ENCODE measurements at places on chromosomes 7 and 10.

- DNase-seq = peak; percentile 62
Measured at GRCh38 chr10:126062131-126063032, 166.0 kb downstream of the FANK1 start.

- no peak for DNase-seq
Measured at GRCh38 chr10:91200314-91201212, 19.9 kb upstream of the PCGF5 start.

DNA sequence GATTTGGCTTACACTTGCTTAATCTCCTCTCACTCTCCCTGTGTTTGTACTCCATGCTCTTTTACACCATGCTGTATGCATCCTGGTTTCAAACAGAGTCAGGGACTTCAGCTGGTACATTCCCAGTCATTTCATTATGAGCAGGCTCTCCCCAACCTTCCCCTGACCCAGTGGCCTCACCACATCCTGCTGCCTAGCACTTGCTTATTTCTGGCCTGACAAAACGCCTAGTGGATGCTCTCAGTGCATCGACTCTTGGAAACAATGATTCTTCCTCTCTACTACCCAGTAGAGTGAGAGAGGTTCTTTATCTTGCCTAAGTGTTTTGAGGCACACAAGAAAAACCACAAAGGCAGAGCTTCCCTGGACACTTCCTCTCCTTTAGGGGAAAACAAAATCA is 63.4 kb downstream of the CAV1 start:
- DNase-seq = no peak

DNA sequence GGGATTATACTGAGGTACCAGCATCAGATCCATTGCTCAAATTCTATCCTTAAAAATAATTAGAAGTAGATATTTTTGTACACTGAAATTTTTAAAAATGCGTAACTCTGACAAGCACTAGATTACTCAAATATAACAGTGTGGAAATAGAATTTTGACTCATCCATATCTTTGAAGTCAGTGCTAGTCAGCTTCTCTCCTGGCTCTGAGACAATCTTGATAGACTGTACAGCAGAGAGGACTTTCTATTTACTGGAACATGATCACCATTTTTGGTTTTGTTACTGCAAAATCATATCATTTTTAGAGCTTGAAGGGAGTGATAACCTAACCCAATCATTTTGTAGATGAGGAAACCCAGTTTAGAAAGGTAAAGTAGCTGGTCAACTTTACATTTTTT is 195.0 kb downstream of the MTERF1 start:
- no peak for DNase-seq

GRCh38 chr7:115226410-115226809 is 304.5 kb downstream of the MDFIC start:
- no peak for DNase-seq

DNA sequence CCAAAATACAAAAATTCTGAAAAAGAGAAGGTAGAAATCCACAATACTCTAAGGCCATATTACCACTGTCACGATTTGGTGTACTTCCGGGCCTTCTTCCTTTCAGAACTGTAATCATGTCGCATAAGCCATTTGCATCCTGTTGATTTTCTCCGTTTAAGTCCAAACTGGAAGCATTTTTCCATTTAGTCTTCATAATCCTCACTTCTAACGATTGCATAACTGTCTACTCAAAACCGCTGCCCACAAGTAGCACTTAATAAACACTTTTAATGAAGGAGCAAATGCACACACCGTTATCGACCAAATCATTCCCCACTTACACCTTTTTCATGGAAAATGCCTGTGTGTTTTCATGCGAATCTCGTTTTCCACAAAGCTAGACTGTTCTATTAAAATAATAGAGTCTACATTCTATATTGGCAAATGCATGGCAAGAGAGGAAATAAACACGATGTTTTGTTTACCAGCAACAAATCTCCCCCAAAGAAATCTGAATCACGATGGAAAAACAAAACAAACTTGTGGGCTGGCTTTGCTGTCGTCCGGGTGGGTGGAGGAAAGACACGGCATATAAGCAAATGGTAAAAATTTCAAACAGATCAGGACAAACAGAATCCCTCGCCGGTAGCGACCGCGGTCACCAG is 1.0 kb downstream of the ATE1 start:
- DNase-seq = no peak

GRCh38 chr7:54556121-54556520 is 13.9 kb downstream of the VSTM2A start:
- no peak for DNase-seq

GRCh38 chr7:38524786-38525185 is 106.4 kb downstream of the AMPH start:
- no peak for DNase-seq

DNA sequence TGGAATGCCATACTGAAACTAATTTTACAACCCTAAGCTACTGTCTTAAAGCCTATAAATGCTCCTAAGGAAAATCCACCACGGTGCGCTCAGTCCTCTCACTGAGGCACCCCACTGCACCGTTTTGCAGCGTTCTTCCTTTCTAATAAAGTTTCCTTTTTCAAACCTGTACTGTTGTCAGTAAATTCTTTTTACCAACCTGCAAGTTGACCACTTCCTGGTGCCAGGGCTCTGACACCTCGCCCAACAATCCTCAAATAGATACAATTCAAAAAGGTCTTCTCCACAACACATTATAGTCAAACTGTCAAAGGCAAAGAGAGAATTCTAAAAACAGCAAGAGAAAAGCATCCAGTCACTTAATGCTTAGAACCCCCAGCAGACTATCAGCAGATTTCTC is 42.8 kb downstream of the HERPUD2 start:
- no peak for DNase-seq

DNA sequence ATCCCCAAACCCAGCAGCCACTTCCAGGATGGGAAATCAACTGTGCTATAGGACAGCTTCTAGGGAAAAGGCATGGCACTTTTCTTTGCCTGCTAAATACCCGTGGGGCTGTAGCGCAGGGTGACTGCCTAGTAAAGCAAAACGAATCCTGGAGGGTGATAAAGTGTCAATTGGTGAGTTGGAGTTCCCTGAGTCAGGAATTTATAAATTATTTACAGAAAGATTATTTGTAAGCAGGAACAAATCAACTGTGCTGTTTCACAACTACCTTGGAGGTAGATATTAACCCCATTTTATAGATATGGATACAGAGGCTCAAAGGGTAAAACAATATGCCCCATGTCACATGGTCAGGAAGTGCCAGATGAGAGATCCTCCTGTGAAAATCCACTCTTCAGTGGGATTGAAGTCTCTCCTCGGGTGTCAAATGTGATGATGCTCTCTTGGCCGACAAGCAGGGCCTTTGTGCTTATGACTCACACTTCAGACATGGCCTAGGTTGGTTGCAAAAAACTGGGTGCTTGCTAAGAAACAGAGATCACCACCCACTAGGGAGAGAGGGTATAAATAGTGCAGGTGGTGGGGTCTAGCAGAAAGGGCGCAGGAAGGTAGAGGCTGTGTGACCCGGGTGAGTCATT is 383.2 kb upstream of the ZMIZ1 start:
- no peak for DNase-seq

- DNase-seq = no peak
Measured at GRCh38 chr10:100245484-100246220, 16.3 kb upstream of the CHUK start.

- DNase-seq = no peak
Measured at GRCh38 chr7:45065031-45065995, 23.5 kb downstream of the NACAD start.

GRCh38 chr7:92778972-92779371 is 57.4 kb downstream of the CDK6 start:
- DNase-seq = no peak

GRCh38 chr10:110540031-110540430 is 27.5 kb upstream of the SMC3 start:
- no peak for DNase-seq

- no peak for DNase-seq
Measured at GRCh38 chr10:67550046-67550445, 145.9 kb downstream of the CTNNA3 start.

DNA sequence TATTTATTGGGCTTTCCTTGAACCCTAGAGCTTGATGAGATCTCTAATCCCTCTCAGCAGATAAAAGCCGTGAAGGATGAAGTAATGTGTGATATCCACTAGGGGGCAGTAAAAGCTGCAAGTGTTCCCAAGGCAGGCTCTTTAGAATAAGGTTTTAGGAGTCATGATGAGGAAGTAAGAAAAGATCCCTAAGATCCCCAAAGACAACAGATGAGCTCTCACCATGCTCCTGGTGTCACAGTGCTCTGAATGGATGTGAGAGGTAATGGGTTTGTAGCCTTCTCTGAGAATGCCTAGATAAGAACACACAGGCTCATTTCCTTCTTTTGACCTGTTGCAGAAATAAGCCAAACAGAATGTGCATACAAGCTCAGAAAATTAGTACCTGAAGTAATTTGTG is 70.4 kb upstream of the ITPRID1 start:
- DNase-seq = no peak

GRCh38 chr10:66809402-66809801 is 116.4 kb upstream of the LRRTM3 start:
- DNase-seq = no peak

- DNase-seq = no peak
Measured at GRCh38 chr10:103854686-103855391, 537 bp downstream of the SH3PXD2A start.

- no peak for DNase-seq
Measured at GRCh38 chr10:110141185-110141584, 66.2 kb upstream of the MXI1 start.

DNA sequence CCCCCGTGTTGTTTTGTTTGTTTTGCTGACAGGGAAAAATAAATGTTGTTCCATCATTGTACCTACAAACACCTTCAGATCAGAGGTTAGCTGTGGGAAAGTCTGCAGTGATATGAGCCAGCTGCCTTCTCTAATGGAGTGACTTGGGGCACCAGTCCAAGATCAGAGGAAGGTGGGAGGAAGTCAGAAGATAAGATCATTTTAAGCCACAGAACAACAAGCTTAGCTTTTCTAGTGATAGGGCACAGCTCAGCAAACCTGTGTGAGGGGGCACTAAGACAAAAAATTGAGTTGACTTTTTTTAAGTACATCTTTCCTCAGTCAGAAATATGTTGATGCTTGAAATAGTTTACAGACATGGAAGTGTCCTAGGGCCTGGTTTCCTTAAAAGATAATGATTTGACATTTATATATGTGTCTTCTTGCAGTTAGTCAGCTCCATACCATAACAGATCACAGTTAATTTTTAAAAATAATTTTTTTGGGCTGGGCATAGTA is 240.3 kb upstream of the KAT6B start:
- no peak for DNase-seq

DNA sequence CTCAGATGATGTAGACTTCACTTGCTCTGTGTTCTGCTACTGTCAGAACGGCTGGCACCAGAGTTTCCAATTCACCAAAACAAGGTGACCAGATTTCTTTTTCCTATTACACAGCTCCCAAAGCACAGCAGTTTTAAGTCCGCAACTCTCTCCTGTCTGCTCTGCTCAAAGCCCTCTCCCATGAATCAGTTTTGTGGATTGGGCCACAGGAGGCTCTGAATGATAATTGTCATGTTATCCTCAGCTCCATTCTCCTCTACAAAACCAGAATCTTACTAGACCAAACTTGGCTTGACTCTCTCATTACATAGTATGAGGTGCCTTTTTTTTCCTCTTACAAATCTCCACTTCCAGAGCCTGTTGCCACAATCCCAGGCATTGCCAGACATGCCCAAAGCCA is 223.5 kb downstream of the SNX13 start:
- no peak for DNase-seq

DNA sequence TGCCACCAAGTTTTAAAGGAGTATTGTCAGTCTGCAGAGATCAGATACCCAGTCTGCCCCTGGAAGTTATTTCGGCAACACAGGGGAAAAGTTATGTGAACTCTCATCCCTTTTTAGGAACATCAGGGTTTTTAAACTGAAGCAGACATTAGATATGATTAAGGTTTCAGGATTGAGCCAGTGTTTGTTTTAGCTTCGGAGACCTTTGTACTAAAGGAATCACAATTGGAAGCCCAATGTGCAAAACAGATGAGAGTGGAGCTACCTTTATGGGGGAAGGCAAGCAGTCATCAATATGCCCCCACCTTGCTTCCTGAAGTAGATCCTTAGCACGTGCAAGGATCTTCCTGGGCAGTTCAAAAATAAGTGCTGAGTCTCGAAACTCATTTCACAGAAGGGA is 39.5 kb downstream of the ETV1 start:
- no peak for DNase-seq

- DNase-seq = no peak
Measured at GRCh38 chr10:42932735-42933447, 144.0 kb upstream of the RET start.

DNA sequence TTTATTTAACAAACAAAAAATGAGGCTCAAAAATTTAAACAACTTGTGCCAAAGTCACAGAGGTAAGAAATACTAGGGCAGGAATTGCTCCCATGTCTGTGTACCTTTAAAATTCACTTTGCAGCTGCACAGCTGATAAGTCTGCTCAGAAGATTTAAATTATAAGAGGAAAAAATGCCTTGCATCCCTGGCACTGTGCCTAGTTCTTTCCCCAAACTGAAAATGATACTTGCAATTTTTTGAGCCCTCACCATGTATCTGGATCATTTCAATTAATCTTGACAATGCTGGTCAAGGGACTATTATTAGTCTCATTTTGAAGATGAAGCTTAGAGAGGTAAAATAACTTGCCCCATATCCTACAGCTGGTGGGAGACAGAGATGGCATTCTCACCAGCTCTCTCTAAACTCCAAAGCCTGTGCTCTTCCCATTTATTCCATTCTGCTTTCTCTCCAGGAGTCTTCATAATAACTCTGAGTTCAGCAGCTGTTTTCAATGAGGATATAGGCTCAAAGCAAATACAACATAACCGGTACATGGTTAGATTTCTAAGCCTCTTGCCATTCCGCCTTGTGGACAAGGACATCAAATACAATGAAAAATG is 350.5 kb upstream of the LRRTM3 start:
- no peak for DNase-seq

GRCh38 chr10:4196771-4197390 is 411.9 kb upstream of the KLF6 start:
- no peak for DNase-seq

GRCh38 chr10:95542761-95543160 is 18.4 kb downstream of the SORBS1 start:
- no peak for DNase-seq

GRCh38 chr10:88154596-88155250 is 291.3 kb downstream of the PTEN start:
- no peak for DNase-seq

DNA sequence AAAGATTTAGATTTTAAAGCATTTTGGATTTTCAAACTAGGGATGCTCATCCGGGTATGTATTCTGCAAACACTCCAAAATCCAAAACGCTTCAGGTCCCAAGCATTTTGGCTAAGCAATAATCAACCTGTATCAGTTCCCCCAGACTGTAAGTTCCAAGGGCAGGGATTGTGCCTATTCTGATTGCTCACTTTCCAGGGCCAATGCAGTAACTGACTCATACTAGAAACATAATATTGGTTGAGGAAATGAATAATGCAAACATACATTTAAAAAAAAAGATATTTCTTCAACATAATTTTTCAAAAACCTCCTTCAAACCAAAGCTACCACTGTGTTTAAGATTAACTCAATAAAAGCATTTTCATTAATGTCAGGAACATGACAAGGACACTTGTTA is 69.5 kb downstream of the HIBADH start:
- no peak for DNase-seq

- DNase-seq = no peak
Measured at GRCh38 chr10:1517684-1518083, 219.6 kb downstream of the ADARB2 start.
